ENCODE measurements at places on chromosomes 3 and 15.

DNA sequence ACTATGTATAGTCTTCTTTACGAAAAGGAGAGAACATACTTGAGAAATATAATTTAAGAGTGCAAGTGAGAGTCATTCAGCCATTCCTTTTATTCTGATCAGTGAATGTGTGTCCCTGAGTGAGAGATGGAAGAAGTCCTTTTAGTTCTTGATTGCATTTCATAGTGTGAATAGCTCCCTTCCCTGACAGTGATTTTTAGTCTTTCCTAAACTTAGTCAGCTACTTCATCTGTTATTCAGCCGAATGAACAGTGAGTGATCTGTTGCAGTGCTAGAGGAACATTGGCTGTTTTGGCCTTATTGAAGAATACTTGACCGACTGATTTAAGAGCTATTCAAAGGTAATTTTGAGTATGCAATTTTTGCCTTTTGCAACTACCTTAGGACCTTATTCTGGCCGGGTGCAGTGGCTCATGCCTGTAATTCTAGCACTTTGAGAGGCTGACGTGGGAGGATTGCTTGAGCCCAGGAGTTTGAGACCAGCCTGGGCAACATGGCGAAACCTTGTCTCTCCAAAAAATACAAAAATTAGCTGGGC, 45.5 kb downstream of the UBE2E2 start:
- DNase-seq: no peak

DNA sequence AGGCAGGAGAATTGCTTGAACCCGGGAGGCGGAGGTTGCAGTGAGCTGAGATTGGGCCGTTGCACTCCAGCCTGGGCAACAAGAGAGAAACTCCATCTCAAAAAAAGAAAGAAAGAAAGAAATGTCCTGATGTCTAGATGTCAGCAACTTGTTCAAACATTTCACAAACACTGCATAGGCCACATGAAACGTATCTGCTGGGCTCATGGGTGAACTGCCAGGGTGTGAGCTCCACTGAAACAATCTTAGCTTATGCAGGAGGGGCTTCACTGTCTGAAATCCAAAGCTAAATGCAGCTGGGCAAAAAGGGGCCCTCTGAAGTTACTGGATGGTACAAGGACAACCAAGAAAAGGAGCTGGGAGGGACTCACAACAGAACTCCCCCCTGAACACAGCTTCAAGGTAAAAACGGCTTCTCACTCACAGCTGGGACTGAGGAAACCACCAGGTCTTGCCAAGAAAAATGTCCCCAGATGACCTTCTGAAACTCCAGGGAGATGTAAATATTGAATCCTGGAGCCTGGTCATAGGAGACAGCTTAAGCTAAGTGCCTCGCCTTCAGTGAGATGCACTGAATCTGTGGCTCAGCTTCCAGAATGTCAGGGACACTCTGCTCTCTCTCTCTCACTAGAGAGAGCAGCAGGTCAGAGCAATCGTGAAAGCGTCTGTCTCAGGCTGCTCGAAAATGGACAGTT, 31.9 kb downstream of the SEC61A1 start:
- DNase-seq: no peak

DNA sequence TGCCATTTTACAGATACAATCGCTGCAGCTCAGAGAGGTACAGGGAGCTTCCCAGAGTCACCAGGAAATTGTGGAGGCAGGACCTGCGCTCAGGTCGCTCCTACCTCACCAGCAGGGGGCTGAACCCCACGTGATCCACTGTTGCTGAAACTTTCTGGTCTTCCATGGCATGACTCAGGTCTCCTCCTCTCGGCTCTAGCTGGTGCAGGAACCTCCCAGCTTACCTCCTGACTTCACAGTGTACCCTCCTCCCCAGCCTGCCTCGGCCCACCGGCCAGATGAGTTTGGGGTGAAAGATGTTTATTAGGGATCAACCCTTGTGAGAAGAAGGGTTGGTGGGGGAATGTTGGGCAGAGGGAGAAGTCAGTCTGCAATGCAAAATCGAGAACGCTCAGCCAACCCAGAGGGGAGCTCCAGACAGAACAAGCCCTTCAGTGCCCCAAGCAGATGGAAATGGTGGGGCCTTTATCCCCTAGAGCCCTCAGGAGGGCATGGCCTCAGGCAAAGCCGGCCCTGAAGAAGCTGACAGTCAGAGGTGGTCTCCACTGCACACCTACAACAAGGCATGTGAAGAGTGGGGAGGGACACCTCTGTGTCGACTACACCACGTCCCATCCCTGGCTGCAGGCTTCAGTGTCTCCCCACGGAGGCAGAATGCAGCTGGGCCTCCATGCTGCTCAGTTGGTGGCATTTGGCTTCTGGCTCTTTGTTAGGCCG, 118.6 kb upstream of the PRR20G start:
- DNase-seq: no peak

DNA sequence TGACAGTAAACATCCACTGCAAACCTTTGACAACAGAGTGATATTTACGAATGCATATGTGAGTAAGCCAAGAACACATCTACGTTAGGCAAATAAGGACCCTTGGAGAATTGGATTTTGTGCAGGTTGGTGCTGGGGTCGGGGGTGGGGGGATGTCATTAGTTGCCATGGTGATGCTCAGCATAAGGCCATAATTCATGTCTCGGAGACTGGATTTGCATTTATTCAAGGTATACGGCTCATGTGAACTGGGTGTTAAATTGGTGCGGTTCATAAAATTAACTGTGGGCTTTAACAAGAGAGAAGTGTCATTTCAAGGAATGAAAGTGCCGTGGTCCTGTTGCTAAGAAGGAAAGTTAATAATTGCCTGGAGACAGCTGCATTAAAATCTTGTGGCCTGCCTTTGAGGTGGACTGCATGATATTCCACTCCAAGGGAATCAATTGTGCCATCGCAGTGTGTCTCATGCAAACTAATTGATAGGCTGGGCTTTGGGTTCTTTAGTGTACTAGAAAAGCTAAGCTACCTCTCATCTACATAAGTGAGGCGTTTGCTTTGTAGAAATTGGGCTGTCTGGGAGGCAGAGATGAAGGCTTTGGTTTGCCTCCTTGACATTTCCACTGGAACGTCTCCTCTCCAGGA, 228.9 kb upstream of the FEZF2 start:
- no peak for DNase-seq

- peak; percentile 25 for DNase-seq
Measured at GRCh38 chr3:127628788-127629466, at the start of gene PODXL2. PODXL2 (plus strand) TSS chr3:127629185; CDS start chr3:127629220, 35 bp downstream.

DNA sequence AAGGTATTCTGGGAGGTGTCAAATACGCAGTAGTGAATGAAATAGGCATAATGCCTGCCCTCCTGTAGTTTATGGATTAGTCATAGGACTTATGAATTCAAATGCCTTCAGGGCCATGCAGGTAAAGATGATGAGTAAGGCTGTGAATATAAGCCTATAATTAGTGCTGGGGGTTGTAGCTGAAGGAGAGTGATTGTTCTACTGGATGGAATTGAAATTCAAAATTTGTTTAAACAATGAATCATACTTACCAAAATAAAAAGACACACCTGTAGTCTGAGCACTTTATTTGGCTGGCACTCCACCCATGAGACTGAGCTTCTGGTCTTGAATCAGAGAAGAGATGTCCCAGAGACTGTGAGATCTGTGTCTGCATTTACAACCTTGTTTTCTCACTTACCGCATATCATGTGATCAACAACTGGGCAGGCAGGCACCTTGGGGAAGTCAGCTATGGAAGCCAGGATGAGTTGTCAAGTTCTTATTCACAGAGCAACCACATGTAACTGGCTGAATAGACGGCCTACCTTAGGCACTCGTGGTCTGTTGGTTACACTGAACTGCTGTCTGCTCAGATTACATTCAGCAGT, 291.8 kb downstream of the NAALADL2 start:
- DNase-seq: no peak

DNA sequence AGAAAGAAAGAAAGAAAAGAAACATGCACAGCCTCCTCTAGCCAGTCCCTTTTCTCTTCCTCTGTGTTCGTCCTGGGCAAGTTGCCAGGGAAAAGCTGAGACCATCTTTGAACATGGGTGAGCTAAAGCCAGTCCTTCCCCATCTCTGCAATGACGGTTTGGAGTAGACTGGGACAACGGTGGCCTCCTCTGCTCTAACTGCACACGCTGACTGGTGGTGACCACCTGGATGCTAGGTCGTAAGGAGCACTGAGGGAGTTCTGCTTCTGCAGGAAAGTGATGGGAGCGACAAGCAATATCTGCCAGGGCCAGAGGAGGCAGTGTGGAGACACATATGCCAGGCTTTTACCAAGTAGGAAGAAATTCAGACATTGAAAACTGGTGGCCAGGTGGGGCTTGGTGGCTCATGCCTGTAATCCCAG, 111.7 kb downstream of the NUP210 start:
- DNase-seq: peak; percentile 67

GRCh38 chr15:64850778-64851502, 9.2 kb downstream of the PLEKHO2 start:
- DNase-seq: no peak

GRCh38 chr3:50675179-50676030, 678 bp downstream of the DOCK3 start:
- DNase-seq: peak; percentile 73

DNA sequence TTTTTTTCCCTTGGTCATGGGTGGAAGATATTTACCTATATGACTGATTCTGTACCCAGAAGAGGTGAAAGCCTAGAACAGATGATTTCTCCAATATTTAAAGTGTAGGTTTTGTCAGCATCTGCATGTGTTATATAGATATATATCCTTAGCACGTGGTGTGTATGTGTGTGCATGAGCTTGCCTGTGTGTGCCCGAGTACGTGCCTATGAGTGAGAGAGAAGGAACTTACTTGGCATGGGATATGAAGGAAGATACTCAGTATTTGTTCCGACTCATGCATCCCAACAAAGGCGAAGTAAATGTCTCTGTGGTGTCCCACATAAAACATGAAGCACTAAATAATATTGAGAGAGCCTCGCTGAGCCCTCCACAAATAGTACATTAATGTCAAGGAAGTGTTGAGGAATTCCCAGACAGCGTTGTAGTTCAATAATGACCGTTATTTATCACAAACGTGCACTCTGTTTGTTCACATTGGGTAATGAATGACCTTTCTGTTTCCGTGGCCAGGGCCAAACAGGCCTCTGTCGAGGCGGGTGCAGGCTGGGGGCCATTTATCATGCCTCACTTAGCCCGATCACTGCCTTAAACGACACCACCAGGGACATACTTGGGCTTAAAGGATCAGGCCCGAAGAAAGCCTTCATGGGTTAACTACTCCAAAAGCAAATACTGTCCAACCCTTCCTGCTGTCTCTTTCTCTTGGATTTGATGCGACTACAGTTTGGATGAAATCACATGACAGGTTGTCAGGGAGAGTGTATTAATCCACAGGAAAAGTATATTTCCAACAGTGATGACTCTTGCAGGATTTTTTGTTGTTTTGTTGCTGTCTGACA, 267.7 kb downstream of the PTPRG start:
- DNase-seq: no peak

DNA sequence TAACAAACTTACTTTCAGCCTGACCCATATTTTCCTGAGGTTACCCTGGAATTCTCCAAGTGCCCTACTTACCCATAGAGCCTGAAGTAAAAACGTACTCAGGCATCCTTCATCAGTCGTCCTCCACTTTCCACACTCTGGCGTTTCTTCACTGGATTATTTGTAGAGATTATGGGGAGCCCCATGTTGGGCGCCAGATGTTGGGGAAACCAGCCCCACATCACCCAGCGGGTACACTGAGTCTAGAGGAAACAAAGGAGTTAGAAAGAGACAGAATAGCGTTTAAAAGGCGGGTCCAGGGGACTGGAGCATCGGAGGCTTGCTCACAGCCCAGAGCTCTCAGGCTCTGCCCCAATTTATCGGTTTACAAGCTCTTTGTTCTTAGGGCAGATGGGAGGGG, 9.7 kb upstream of the SLC28A2 start:
- DNase-seq: no peak

DNA sequence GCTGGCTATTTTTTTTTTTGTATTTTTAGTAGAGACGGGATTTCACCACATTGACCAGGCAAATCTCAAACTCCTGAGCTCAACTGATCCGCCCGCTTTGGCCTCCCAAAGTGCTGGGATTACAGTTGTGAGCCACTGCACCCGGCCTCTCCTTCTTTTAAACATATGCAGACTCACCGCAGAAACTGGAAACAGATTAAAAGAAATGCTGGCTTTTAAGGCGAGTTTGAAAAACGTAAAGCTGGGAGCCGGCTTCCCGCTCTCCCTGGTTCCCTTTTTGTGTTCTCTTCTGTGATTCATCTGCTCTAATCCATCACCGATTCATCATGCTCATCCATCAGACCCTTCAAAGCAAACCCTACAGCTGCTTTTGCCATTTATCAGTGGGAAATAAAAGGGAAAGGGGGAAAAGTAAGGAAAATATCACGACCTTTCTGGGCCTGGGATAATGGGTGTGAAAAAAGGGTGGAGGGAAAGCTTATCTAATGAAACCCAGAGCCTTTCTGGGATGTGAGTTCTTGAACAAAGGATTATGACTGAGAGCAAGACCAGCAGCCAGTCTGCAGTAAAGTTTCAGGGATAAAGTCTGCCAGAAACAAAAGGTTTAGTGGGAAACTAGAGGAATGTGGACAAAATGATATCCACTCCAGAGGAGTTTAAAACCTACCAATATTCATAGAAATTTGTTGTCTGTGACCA, 92.3 kb upstream of the LRIG1 start:
- DNase-seq: no peak

DNA sequence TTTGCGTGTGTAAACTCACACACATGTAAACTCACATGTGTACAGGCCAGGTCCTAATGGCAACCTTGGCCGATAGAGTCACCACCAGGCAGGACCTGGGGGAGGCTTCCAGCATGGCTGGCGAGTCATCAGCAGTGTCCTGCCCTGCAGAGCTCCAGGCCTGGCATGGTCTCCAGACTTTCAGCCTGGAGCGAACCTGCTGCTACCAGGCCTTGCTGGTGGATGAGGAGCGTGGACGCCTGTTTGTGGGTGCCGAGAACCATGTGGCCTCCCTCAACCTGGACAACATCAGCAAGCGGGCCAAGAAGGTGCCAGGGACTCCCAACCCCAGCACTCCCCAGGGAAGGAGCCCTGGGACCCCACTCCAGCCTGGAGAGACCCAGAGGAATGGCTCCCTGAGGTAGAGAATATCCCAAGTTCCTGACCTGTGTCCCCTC, 1.0 kb downstream of the SEMA3B start:
- no peak for DNase-seq

- no peak for DNase-seq
Measured at GRCh38 chr15:74750751-74751150, 2.1 kb downstream of the CYP1A2 start.

DNA sequence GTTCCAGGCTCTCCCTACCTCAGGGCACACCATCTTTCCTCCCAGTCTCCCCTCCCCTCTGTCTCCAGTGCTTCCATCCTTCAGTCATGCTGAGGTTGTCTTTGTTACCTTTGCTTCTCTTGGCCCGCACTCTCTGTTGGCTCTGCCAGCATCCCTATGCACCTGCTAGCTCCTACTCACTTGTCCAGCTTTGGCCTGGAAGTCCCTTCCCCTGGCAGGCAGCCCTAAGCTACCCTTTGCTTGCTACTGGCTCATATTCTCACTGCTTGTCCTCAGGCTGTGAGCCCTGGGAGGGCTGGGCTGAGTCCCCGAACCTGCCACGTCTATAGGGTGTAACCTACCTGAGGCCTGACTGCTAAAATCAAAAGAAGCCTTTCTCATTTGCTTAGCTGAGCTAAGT, 122.7 kb downstream of the PGPEP1L start:
- no peak for DNase-seq

GRCh38 chr3:136819392-136819730, 435 bp downstream of the SLC35G2 start:
- DNase-seq: peak; percentile 57

- no peak for DNase-seq
Measured at GRCh38 chr3:158210067-158210466, 100.2 kb downstream of the RSRC1 start.
